ENCODE measurements at places on chromosomes 5 and 9.

DNA sequence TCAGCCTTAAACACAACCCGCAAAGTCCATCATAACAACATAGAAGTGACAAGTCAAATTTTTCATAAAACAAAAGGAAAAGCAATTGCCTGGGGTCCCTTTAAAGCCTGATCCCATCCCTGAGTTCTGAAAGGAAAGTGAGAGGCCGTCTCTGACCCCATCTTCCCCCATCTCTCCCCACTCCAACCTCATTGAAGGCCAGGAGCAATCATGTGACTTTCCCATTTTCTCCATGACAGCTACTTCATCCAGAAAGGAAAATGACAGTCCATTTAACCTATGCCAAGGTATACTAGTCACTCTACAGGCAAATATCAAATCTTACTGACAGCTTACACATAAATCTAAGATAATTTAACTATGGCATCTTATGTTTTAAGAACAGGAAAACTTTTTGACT is 15.5 kb downstream of the ACTL7A start:
- no peak for DNase-seq

GRCh38 chr9:1443450-1443849 is 393.3 kb downstream of the DMRT2 start:
- DNase-seq, result no peak

GRCh38 chr5:143153332-143154119 is 250.0 kb downstream of the NR3C1 start:
- DNase-seq, result no peak

- DNase-seq, result no peak
These were observed 184.9 kb upstream of the OR13F1 start for GRCh38 chr9:104319198-104319597.

GRCh38 chr5:92309336-92309991 is 926.3 kb upstream of the ARRDC3 start:
- DNase-seq, result no peak

GRCh38 chr9:14350754-14351153 is 36.8 kb upstream of the NFIB start:
- DNase-seq, result no peak

DNA sequence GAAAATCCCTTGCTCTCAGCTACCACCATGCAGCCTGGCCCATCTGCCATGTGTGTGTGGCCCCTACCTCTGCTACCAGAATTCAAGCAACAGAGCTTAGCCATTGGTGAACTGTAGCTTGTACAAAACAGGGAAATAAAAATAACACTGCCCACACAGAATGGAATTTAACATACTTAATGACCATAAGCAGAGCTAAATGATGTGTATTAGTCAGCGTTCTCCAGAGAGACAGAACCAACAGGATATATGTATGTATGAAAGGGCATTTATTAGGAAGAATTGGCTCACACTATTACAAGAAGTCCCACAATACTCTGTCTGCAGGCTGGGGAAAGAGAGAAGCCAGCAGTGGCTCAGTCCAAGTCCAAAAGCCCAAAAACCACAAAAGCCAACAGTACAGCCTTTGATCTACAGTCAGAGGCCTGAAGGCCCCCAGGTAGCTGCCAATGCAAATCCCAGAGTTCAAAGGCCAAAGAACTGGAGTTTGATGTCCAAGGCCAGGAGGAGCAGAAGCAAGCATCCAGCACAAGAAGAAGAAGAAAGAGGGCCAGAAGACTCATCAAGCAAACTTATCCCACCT is 318.8 kb downstream of the DNAH5 start:
- no peak for DNase-seq

- DNase-seq, result peak; percentile 54
These were observed 43.9 kb downstream of the FYB1 start for GRCh38 chr5:39175273-39175955.

DNA sequence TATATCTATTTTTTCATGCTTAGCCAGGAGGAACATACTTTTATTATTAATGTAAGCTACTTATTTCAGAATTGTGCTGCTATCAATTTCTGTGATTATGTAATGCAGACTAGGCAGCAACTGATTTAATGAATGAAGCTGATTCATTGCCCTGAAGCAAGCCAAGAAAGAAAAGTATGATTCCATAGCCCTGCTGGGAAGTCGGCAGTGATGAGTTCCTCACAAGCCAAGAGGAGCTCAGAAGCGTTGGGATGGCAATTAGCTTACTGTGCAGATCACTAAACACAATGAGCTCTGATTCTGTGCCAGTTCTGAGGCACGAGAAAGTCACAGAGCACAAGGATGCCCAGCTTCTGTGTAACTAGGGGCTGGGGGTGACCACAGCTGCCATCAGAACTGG is 254.3 kb upstream of the KLF9 start:
- no peak for DNase-seq

- DNase-seq, result no peak
These were observed 33.4 kb downstream of the SEMA5A start for GRCh38 chr5:9512457-9512856.

GRCh38 chr5:129917224-129917623 is 13.0 kb downstream of the CHSY3 start:
- no peak for DNase-seq

GRCh38 chr5:143738417-143739401 is 73.3 kb upstream of the HMHB1 start:
- DNase-seq, result no peak

DNA sequence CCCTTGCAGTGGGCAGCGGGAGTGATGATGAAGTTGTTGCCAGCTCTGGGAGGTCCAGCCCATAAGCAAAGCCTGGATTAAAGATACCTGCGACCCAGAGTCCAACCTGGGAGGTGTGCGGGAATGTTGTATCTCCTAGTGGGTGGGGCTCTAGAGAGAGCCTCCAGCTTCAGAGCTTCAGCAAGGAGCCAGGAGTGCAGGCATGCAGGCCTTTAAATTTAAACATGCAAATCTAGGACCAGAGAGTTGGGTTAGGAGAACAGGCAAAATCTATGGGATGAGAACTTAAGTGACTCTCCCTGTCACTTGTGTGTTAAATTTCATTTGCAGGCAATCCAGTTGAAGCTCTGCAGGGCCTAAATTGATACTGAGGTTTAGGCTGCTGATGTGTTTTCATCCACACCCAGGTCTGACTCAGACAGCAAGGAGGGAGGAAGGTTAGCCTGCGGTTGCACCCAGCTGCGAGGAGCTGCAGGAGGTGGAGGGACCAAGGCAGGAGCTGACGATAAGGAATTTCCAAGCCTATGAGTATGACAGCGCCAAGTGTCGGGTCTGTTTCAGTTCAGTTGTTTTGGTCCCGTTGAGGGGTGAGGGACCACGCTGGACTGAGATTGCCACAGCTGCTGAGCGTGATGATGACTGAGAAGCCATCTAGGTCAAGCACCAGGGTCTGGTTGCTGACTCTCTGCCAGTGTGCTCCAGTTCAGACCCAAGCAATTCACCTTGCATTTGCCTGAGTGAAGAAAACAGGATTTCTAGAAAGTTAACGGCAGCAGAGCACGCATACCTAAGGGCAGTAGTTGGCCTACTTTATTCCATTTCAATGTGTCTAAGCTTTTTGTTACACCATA is 243.0 kb downstream of the ICE1 start:
- DNase-seq, result no peak

DNA sequence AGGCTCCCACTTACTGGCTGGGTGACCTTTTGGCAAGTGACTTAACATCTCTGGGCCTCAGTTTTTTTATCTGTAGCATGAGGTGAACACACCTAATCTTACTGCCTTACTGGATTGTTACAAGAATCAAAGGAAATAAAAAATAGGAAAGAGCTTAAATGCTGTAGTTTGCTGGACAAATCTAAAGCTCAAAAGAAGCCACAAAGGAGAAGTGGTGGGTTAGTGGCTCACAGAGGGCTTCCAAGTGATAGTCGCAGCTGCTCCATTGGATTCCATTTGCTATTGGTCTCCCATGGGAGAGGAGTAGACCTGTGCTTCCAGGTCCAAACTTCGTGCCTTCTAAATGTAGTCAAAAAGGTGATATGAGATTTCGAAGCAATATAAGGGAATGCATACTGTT is 123.6 kb downstream of the SEMA6A start:
- DNase-seq, result no peak

DNA sequence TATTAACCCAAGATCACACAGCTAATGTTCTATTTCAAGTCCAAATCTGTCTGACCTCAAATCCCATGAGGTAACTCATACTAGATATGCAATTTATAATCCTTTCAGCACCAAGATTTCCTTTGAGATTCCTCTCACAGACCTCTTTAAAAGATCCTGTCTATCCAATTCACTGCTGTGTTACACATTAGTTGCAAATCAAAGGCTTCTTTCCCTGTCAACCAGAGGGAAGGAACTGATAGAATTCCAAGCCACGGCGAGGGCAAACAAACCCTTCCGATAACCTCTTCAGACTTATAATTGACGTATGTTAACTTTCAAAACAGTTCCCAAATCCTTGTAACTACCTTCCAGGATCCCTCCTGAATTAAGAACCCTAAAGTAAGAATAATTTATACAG is 168.9 kb downstream of the DRD1 start:
- DNase-seq, result no peak

- DNase-seq, result no peak
These were observed 51.5 kb downstream of the SHOC1 start for GRCh38 chr9:111743275-111743674.

- DNase-seq, result no peak
These were observed 1052.7 kb upstream of the ARRDC3 start for GRCh38 chr5:92435781-92436180.

DNA sequence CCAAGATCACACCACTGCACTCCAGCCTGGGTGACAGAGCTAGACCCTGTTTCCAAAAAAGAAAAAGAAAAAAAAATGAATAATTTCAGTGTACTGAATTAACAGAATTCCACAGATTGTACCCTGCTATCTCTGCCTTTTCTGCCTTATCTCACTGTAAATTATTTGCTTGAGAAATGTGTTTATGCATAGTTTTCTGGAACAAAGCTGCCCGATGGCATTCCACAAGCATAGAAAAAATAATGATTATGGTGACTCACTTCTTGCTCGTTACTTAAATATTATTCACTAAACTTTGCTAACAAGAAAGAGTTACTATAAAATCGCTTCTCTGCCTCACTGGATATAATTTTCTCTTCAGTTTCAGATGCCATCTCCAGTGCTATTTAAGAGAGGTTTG is 88.7 kb upstream of the FAM169A start:
- DNase-seq, result no peak

DNA sequence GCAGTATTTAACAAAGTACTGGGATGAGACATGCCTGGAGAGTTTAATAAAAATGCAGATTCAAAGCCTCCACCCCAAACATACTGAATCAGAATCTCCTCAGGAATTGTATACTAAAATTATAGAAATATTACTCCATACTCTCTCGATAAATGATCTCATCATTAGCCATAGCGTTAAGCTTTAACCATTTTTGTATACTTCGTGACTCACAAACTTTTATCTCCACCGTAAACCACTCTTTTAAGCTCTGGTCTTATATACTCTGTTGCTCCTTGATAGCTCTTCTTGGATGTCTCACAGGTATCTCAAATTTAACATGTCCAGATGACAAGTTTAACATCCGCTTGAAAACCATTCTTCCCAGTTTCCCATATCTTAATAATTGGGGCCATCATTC is 327.8 kb downstream of the ADGRV1 start:
- no peak for DNase-seq

- no peak for DNase-seq
These were observed 140.8 kb upstream of the OTULINL start for GRCh38 chr5:14440582-14441431.

GRCh38 chr9:18805386-18805785 is 227.6 kb downstream of the SAXO1 start:
- no peak for DNase-seq

- peak; percentile 52 for DNase-seq
These were observed 5.5 kb upstream of the DNAJB5 start for GRCh38 chr9:34984049-34984448.

DNA sequence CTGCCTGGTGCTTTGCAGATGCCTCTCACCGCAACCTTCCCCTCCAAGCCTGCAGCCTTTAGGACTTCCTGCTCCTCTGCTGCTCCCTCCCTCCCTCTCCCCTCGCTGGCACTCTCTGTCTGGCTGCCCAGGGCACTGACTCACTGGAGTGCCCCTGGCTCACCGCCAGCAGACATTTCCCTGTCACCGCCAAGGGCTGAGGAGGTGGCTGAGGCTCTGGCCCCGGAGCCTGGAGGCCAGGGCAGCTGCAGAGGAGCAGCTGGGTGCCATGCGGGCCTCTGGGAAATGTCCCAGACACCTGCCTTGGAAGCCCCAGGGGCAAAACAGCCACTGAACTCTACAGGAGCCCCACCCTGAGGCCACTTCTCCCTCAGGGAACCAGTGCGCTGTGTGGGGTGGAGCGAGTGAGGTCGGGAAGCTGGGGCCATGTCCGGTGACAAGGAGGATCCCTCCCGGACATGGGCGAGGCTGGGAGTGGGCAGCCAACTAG is 53.4 kb downstream of the TENT4A start:
- peak; percentile 57 for DNase-seq

GRCh38 chr5:14190194-14191164 is 47.3 kb downstream of the TRIO start:
- no peak for DNase-seq

DNA sequence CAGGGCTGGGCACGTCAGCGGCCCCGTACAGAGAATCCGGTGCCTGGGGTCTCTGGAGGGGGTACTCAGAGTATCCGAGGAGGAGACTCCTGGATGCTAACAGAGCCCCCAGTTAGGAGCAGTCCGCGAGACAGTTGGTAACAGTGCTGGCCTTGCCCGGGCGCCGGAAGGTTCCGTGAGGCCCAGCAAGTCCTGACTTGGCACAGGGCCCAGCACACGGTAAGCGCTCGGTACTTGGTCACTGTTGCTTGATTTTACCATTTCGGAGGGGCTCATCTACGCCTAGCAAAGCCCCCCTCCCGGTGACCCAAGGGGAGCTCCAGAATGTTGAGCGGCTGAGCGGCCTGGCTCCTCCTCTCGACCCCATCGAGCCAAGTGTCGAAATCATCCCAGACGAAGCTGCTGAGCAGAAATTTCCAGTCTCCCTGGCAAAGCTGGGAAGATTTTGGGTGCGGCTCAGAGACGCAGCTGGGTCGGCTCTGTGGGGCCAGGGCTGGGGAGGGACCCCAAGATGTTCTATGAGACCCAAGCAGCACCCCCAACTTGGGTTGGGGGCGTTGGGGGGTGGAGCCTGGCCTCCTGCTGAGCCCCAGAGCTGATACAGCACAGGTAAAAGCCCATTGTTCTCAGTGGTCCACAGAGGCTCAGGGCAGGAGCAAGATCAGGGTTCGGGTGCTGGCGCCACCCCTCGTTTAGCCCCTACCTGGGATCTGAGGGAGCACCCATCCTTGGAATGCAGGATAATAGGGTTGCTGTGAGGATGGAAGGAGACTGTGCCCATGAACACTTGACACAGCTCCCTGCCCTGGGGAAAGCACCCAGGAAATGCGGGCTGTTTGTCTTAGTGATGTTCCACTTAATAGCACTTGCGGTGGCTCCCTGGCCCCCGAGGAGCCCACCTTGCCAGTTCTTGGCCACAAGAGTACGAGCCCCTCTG is 137.2 kb downstream of the C9orf50 start:
- peak; percentile 42 for DNase-seq

GRCh38 chr9:137771580-137771979 is 106.0 kb upstream of the CACNA1B start:
- DNase-seq, result no peak

- DNase-seq, result no peak
These were observed 186.3 kb downstream of the MARCHF11 start for GRCh38 chr5:15993334-15993733.

GRCh38 chr5:127813633-127814587 is 110.7 kb downstream of the CCDC192 start:
- DNase-seq, result no peak

- DNase-seq, result no peak
These were observed 45.2 kb upstream of the ANKRD31 start for GRCh38 chr5:75281716-75282465.

- no peak for DNase-seq
These were observed 448.5 kb upstream of the GRAMD2B start for GRCh38 chr5:125974679-125975078.

GRCh38 chr5:58071566-58071965 is 388.3 kb downstream of the PLK2 start:
- DNase-seq, result no peak

GRCh38 chr5:131206772-131207171 is 36.0 kb downstream of the LYRM7 start:
- DNase-seq, result no peak

Measured in CD4-positive, alpha-beta T cell treated with Interleukin-17A for 4 hours (primary cell).